ENCODE measurements at places on chromosomes 1 and 21. TPM values are rescaled to one million over a fixed set of nuclear protein-coding genes. Genes with fewer than 3 reads are reported as not detected.
A peak's percentile ranks its signal among the peaks of the same experiment; 100 is the strongest.

Gene IQCC
- total RNA-seq: 2.5 TPM

Gene TTC34
- total RNA-seq: 3.0 TPM

Gene HSD3B2
- total RNA-seq: not detected

Gene CYP4Z1
- 3.5 TPM for total RNA-seq

Gene BTF3L4
- total RNA-seq: 61.5 TPM

DNA sequence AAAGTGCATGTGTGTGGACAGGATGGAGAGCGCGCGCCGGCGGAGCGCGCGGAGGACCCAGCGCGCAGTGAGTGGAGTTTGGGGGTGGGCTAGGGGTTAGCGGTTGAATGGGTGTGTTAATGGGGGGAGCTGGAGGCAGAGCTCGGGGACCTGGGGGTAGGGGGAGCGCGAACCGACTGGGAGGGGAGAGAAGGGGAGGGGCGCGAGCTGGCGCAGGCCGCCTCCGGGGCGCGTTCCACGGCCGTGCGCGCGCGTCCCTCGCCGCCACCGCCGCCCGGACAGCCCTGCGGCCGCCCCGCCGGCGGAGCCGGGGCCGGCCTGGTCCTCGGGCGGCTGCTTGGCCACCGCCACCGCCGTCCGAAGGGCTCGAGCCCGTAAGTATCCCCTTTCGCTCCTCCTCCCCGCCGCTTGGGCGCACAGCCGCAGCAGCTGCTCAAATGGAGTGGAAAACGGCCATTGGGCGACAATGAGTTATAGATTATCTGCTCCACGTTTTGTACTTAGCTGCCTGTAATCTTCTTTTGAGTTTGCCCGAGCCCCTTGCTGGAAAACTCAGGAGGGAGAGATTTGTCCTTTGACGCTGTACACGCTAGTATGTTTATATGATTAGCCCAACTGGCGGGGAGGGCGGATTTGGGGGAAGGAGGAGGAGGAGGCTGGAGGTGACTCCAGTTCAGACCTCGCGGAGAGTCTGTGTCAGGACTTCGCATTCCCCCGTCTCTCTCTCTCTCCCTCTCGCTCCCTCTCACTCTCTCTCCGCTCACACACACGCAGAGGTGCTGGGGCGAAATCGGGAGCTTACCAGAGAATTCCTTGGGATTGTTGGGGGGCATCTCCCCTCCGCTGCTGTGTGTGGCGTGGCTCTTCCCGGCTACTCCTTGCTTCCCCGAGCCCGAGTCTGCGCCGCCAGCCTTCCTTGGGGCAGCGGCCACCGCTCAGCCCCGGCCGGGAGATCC lies at the start of gene ADGRL2:
Gene ADGRL2 (plus strand): TSS at position 240 of the 956 bp plus-strand sequence. CDS start 36,051 bp downstream, outside the sequence.
- peak; percentile 81 for DNase-seq

DNA sequence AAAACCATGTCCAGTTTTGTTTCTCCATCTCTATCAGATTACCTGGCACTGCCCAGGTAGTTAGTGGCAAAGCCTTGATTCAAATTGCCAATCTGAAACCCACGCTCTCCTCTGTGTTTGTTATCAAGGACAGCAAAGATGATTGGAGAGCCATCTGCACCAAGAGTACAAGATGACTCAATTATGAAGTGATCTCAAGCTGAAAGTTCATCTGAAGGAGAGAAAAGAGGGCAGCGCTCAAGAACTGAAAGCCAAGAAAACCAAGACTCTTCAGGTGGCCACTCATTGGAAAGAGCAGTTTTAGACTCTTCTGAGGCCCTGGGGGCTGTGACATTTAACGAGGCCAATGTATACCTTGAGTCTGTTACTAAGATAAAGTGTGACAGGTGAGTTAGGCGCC lies 13.8 kb downstream of the RXRG start:
- no peak for DNase-seq

- no peak for DNase-seq
These were observed 103.7 kb upstream of the NFIA start for GRCh38 chr1:60978421-60979357.

GRCh38 chr1:56806804-56807203 lies 12.4 kb downstream of the FYB2 start:
- DNase-seq: no peak

GRCh38 chr1:52102336-52103013 lies 39.4 kb upstream of the ZFYVE9 start:
- DNase-seq: no peak

Measured in ureter (tissue), 1 donor.